Effector memory CD8-positive, alpha-beta T cell (primary cell): ENCODE measurements at places on chromosomes 12 and 14.

DNA sequence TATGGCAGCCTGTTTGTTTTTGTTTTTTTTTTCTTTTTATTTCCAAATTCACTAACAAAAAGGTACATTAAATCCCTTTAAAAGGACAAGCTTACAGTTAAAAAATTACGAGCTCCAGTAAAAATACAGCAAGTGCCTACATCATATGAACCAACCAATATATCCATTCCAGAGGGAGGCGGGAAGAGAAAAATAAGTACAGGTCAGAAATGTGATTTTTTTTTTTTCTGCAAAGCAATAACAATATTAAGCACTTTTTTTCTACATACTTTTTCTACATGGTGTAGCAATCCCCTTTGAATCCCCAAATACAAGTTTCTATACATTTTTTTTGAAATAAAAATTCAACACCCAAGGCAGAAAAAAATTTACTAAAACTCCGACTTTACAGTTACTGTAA lies 100.6 kb downstream of the BCL11B start:
- DNase-seq, result no peak

- peak; percentile 74 for DNase-seq
Measured at GRCh38 chr12:121530600-121531355, 50.0 kb downstream of the KDM2B start.

- DNase-seq, result no peak
Measured at GRCh38 chr14:54000341-54000811, 43.8 kb upstream of the BMP4 start.

DNA sequence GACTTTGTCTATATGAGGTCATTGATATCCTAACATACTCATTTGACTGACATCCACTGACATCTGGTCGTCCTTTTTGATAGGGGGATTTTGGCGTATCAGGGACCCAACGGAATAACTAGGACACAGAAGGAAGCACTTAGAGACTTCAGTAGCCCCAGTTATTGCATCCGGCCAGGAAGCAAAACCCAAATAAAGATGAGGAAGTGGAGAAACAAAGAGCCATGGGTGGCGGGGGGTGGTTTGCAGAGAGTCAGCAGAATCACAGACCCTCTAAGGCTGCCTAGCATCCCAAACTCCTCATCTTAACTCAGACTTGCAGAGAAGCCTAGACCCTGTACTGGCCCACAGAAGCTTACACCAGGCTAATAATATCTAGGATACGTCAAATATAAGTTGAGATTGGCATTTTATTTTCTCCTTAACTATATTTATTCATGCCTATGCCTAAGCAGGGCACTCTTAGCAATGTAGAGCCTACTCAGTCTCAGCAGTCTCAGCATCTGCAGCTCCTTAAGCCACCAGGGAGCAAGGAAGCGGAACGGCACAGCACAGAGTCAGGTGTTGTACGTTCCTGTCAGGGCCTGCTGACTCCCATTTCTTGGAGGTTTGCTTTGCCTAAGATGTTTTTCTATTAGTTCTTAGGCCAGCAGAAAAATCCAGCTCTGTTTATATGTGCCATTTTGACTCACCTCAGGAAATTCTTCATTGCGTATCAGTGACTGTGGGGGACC lies 45.1 kb downstream of the KCNA1 start:
- no peak for DNase-seq

DNA sequence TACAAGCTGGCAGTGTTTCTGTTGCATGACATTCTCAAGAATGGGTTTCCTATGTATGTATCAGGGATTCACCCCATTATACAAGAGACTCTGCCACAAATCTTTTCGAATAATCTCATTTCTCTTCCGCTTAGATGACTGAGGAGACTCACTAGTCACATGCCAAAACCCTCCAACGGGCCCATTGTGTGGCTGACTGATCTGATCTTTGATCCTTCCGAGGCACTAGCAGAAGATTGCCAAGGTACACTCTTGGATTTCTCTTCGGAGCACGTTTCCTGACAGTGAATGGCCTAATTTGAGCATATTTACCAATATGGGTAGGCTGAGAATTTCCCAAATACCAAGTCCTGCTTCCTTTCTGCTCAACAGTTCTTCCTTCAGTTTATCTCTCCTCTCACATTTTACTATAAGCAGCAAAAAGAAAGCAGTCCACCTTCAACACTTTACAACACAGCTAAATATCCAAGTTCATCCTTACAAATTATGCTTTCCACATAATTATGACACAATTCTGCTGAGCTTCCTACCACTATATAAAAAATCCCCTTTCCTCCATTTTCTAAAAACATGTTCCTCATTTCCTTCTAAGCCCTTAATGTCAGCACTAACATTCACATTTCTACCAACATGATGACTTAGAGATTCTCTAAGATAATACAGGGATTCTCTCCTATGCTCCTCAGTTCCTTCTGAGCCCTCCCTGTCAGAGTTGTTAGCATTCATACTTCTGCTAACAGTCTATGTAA lies 11.0 kb downstream of the PRPH start:
- no peak for DNase-seq

DNA sequence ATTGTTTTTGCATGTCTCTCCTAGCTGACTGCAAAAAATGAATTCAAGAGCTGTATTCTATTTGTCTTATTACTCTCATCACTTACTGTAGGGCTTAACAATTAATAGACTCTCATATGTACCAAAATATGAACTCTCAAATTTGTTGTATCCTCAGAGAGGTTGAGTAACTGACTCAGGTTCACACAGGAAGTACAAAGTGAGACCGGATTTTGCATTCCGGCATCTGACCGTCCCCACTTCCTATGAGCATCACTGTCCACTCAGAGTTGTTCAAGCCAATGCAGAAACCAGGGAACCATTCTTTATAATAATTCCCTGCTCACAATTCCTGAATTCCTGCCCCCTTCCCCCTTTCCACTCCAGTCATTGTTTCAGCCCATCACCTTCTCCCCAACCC lies 113.3 kb upstream of the AMIGO2 start:
- DNase-seq, result no peak

- peak; percentile 79 for DNase-seq
Measured at GRCh38 chr14:91367173-91368171, 50.1 kb downstream of the CCDC88C start.

GRCh38 chr12:59597385-59597781 lies 1.6 kb downstream of the SLC16A7 start:
- DNase-seq, result peak; percentile 50

DNA sequence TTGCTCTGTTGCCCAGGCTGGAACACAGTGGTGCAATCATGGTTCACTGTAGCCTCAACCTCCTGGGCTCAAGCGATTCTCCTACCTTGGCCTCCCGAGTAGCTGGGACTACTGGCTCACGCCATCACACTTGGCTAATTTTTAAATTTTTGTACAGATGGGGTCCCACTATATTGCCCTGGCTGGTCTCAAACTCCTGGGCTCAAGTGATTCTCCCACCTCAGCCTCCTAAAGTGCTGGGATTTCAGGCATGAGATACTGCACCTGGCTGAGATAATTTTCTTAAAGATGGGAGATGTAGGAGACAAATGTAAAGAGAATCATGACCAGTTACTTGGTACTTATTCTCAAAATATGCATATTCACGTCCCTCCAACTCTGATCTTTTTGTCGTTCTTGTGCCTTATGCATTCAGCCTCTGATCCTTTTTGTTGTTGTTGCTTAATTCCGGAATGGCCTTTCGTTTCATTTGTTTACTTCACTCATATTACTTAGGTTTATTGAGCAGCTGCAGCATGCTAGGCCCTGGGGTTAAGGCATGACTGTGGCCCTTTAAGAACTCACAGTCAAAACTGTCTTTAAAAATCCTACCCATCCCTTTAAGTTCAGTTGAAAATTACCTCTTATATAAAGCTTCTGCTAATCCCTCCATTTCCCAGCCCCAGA lies 8.9 kb downstream of the RBMS2 start:
- no peak for DNase-seq

DNA sequence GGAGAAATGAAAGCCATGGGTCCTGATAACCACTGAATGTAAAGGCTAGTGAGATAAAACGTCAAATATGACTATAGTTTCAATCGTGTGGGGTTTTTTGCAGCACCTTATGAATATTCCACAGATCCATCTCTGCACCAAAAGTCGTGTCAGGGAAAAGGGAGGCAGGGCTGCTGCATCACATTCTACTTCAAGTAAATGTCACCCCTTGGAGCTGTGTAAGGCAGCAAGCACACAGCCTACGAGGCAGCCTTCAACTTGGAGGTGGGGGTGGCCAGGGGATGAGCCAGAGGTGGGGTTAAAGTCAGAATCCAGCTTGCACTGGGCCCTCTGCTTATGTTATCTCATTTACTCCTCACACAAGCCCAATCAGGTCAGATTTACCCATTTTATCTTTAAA lies 90.4 kb downstream of the ARMH4 start:
- no peak for DNase-seq

GRCh38 chr14:23380197-23380914 lies 3.5 kb downstream of the CMTM5 start:
- DNase-seq, result no peak

DNA sequence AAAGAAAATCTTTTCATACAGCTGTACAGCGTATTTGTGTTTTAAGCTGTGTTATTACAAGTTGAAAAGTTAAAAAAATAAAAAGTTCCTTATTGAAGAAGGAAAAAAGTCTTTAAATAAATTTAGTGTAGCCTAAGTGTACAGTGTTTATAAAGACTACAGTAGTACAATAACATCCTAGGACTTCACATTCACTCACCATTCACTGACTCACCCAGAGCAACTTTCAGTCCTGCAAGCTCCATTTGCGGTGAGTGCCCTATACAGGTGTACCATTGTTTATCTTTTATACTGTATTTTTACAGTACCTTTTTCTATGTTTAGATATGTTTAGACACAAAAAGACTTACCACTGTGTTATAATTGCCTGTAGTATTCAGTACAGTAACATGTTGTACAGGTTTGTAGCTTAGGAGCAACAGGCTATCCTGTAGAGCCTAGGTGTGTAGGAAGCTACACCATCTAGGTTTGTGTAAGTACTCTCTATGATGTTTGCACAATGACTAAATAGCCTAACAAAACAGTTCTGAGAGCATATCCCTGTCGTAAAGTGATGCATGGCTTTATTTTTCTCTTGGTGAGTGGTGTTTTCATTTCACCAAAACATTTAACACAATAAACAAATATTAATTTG lies 275.2 kb downstream of the DACT1 start:
- DNase-seq, result no peak

DNA sequence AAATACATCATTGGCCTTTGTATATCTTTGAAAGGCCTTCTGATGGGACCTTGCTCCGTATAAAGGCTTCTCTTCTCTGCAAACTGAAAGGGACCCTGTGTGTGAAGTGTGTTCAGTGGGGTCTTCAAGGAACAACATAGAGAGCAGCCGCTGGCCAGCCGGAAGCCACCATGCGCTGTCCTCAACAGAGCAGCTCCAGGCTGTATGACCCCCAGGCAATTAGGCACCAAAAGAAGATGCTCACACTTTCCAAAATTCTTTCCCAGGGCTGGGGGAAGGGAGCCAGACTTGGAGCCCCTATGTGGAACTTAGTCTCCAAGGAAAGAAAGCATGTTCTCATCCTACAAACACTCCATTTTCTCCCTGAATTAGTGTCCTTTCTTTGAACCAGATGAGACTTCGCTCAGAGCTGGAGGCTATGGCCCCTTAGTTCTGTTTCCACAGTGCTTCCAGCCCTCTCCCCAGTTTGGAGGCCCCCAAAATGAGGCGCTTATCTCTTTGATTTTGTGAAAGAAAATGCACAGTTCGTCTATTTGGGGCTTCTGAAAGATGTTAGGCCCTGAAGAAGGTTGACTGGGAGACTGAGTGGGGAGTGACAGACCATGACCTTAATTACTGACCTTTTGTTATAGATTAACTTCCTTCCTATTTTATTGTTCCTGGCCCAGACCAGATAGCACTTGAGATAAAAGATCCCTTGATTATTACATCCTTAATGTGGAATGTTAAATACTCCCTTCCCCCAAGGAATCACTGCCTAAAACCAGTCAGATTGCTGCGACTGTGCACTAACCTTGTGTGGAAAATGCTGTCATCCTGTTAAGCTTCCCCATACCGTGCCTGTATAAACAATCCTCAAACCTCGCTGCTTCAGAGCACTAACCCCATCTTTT lies 128.3 kb upstream of the FGD4 start:
- no peak for DNase-seq

GRCh38 chr12:38389614-38390013 lies 73.0 kb downstream of the ALG10B start:
- no peak for DNase-seq

DNA sequence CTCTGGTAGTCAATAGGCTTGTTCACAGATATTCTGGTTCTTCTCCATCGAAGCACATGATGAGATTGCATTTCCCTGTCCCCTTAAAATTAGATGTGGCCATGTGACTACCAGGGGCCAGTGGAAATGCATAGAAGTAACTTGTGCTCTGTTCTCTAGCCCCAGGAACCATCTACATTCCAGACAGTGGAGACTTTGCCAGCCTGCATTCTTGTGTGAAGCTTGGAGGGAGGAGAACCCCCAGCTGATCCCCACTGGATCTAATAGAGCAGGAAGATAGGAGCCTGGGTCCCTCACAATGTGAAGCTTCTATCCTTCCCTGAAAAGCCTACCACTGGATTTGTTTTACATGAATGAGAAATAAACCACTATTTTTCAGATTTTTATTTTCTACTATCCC lies 130.1 kb downstream of the KITLG start:
- DNase-seq, result no peak

DNA sequence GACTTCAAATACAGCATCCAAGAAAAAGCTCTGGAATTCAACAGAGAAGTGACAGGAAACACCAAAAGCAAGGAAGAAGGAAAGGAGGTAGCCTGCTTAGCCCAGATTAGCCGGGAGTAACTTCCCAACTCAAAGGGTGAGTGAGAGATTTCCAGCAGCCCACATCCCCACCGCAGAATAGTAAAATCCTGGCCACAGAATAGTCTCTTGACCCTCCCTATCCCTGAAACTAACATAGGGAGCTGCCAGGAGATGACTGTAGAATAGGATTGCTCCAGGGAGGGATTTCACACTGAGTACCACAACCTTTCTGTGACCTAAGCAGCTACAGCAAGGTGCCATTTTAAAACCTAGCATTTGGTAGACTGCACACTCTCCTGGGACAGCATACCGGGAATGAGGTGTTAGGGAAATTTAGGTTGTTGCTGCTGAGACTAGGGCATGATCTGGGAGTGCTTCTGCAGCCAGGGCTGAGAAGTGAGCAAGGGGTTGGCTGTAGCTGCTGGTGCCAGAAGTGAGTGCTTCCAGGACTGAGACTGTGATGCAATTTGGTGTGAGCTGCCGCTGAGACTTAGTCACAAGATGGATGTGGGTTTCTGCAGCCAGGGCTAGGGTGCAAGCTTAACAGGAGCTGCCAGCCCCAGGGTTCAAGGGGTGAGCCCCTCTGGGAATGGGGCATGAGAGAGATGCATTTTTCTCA lies 66.0 kb downstream of the TMTC3 start:
- no peak for DNase-seq

DNA sequence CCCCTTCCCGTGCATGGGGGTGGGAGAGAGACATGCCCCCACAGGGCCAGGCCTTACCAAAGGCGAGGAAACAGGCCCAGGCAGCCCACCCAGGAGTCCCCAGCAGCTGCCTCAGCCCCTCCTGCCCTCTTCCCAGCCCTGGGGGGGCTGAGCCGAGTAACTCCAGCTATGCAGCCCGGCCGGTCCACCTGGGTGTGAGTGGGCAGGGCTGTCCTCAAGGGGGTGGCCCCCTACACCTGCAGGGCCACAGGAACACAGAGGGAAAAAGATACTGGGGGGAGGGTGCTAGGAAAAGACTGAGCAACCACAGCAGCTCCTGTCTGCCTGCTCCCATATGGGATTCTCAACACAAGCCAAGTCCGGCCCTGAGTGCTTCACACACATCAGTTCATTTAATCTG lies 7.6 kb downstream of the FIGNL2 start:
- DNase-seq, result no peak

- DNase-seq, result no peak
Measured at GRCh38 chr12:21429994-21430393, 7.5 kb upstream of the PYROXD1 start.
